Stimulated activated CD4-positive, alpha-beta T cell treated with anti-CD3 and anti-CD28 coated beads, Interleukin-2, amount 100 ng/mL, for 48 hours (primary cell): ENCODE measurements at places on chromosomes 1 and 21.
A peak's percentile ranks its signal among the peaks of the same experiment; 100 is the strongest.

DNA sequence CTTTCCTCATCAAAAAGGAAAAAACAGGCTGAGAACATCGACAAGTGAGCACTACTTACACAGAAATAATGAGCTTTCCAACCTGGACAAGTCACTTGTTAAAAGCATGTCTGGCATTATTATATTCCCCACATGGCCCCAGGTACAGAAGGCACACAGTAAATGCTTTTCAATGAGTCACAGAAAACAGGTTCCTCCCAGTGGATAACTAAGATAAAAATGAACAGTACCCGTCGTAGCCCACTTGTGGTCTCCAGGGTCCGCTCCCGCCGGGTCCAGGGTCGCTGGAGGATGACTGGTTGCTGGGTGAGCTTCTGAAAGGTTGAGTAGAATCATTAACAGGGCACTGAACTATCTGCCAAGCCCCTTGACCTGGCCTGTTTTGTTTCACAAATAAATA lies 186.6 kb downstream of the SIPA1L2 start:
- no peak for DNase-seq

- no peak for DNase-seq
Observed at GRCh38 chr1:227260433-227260832, 57.9 kb downstream of the CDC42BPA start.

DNA sequence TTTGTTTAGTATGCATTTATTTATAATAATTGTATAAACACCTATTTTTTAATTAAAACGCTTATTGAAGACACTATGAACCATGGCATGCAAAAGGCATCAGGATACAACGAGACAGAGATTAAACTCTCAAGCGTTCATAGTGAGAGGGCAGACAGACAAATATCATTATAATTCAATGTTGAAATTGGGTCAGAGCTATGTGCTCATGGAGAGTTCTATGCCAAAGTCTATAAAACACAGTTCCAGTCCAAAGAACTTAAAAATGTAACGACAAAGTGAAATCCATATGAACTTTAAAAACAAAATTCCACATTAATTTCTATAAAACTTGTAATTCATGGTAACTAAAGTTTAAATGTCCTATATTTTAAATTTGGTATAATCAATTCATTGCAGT lies 724.0 kb downstream of the LTN1 start:
- no peak for DNase-seq

DNA sequence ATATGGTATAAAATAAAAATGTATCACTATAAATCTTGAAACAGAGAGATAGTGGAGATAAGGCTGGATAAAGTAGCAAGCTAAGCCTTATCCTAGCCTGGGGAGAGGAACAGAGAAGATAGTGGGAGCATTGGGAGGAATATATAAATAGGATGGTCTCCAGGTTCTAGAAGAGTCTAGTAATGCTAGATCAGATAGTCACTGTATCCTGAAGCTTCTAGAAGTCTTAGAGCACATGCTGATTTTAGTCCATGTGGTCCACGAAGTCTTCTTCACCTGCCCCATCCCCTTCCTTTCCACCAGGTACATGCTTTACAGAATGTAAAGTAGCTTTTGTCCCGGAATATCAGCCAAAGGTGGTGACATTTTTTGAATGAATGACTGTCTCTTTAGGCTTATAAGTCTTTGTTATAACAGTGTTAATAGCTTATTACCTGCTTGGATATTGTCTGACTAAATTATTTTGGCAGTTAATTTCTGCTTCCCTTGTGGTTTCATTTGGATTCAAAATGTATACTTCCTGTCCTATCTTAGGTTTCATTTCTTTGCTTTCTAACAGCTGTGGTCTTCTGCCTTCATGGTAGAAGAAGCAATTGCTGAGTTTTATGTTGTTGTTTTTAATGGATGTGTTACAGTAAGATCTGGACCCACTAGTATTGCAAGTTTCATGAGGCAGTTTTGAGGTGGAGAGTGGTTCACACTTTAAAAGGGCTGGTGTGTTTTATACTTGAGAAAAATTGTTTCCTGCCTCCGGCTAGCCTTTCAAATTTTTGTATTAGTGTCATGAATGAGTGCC lies 5.9 kb downstream of the SMG7 start:
- no peak for DNase-seq

DNA sequence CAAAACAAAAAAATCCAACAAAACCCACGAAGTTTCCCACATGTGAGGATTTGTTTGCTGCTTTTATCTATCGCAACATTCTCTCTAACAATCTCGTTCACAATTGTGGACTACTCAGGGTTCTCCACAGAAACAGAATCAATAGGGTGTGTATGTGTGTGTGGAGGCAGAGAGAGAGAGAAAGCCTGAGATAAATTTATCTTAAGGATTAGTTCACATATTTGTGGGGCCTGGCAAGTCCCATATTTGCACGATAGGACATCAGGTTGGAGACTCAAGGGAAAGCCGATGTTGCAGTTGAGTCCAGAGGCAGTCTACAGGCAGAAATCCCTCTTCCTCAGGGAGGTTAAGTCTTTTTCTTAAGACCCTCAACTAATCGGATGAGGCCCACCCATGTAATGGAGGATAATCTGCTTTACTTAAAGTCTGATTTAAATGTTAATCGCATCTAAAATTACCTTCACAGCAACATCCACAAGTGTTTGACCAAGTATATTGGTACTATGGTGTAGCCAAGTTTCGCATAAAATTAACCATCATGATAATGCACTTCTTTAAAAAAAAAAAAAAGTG lies 31.7 kb downstream of the ADAMTS1 start:
- DNase-seq, result no peak

DNA sequence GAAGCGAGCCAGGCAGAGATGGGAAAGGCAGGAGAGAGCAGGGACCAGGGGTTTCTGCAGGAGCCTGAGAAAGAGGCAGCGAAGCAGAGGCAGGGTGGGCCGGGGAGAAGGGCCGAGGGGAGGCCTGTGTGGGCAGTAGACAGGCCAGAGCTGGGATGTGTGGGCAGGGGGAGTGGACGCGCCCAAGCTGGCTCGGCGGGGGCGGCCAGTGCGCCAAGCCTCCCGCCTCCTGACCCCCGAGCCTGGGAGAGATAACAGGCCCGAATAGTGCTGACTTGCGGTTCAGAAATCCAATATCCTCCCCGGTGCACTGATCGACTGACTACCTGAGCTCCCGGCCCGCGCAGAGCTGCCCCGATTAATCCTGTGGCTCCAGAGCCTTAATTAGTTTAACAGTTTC lies 41.9 kb downstream of the AHDC1 start:
- no peak for DNase-seq

GRCh38 chr21:42929969-42930368 lies 4.5 kb upstream of the ERVH48-1 start:
- DNase-seq, result no peak

- DNase-seq, result peak; percentile 73
Observed at GRCh38 chr1:21293537-21294265, 3.4 kb upstream of the ECE1 start.

- DNase-seq, result no peak
Observed at GRCh38 chr1:231838521-231838920, 211.9 kb downstream of the DISC1 start.

DNA sequence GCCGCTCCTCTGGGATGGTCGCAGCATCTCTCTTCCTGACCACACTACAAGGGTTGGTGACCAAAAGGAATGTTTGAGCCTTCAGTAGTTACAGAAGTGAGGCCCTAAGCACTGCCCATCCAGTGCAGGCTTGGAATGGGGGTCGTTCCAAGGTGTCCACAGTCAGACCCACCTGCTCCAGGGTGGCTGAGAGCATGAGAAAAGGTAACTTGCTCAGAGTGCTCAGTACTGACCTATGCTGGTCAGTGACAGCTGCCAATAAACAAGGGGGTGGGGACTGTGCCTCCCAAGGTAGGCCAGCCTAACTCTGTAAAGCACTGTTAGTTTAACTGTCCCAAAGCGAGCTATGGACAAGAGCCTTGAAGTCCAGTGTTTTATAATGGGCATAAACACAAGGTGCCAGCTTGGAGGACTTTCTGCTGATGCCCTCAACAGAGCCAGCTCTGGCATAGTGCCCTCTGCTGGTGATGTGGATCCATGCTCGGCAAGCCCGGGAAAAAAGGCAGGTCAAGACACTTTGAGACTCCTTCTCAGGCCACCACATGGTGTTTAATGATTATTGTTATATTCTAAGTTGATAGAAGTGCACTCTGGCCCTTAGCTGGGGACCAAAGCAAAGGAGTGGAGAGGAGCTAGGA lies 78.1 kb upstream of the DNAH14 start:
- DNase-seq, result peak; percentile 55

- no peak for DNase-seq
Observed at GRCh38 chr1:6732942-6733341, 31.3 kb upstream of the DNAJC11 start.

GRCh38 chr1:46527474-46528296 lies 23.8 kb downstream of the KNCN start:
- peak; percentile 79 for DNase-seq

GRCh38 chr1:40132383-40133311 lies 28.5 kb upstream of the RLF start:
- no peak for DNase-seq

DNA sequence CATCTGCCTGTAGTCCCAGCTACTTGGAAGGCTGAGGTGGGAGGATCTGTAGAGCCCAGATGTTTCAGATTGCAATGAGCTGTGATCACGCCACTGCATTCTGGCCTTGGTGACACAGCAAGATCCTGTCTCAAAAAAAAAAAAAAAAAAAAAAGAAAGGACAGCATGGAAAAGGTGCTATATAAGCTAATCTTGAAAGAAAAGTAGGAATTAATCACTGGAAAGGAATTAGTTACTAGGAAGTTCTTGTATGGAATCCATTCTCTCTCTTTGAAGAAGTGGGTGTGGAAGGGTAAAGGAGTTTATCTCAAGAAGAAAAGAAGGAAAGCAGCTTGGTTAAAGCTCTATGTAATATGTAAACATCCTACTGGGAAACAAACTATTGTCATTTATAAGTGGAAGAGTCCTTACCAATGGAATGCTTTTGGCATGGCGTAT lies 339.2 kb downstream of the DPYD start:
- no peak for DNase-seq

- DNase-seq, result no peak
Observed at GRCh38 chr1:223815865-223816264, 29.9 kb downstream of the TP53BP2 start.

DNA sequence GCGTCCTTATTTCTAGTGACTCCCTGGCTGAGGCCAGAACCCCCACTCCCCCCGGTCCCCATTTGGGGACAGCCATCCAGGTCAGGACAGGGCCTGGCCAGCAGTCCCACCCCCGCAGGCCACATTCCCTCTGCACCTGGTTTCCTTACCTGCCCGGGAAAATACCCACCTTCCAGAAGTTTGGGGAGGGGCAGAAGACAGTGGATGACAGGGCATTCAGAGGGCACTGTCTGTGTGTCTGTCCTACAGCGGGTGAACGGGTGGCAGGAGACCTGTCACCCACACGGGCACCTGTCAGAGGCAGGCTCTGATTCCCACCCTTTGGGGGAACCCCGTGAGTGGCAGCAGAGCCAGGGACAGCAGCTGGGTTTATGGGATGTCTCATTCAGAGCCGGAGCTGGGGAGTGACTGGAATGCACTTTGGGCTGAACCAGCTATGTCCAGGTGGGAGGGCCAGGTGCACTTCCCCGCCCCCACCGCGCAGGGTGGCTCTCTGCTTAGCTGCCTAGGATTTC lies 2.0 kb downstream of the ARHGEF16 start:
- DNase-seq, result no peak

GRCh38 chr1:2525920-2526823 lies at the start of gene PANK4:
Gene PANK4 (minus strand): TSS chr1:2526596. CDS start chr1:2526587, 9 bp downstream.
- DNase-seq, result peak; percentile 79

GRCh38 chr1:182249201-182249676 lies 142.4 kb downstream of the GLUL start:
- DNase-seq, result peak; percentile 32

DNA sequence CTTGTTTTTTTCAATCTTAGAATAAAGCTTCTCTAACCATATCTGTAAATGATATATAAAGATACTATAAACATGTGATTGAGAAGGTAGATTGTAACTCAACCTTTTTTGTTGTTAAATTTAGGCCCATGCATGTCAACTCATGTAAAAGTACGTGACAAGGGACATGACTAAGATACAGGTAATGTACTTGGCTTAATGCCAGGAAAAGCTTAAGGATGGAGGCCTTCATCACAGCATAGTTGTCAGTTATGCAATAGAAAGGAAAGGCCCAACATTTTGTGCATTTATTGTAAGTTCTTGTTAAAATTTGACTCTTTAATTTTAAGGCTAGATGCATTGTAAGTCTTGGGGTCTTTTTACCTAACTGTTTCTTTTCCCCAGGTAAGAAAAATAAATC lies 305.1 kb downstream of the LTN1 start:
- no peak for DNase-seq

GRCh38 chr1:46630719-46631118 lies 14.1 kb upstream of the MOB3C start:
- no peak for DNase-seq

DNA sequence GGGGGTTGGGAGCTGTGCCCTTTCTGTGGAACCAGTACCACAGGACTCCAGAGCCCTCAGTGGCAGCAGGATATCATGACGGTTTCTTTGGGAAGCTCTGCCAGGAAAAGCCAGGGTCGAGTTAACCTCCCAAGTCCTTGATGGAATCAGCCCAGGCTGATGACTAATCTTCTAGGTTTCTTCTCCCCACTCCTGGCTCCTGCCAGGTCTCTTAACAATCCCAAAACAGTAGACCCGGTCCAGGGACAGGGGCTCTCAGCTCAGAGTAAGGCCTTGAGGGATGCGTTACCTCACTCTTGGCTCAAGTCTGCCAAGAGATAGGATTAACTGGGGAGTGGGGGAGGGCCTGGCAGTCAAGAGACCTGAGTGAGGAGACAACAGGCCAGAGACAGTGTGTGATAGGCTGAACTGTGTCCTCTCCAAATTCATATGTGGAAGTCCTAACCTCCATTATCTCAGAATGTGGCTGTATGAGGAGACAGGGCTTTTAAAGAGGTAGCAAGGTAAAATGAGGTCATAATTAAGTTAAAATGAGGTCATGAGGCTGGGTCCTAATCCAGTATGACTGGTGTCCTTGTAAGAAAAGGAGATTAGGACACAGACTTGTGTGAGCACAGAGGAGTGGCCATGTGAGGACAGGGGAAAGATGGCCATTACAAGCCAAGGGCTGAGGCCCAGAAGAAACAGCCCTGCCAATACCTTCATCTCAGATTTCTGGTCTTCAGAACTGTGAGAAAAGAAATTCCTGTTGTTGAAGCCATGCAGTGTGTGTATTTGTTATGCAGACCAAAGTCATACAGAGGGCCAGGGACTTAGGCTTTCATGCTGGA lies 95.0 kb downstream of the BEND5 start:
- no peak for DNase-seq

DNA sequence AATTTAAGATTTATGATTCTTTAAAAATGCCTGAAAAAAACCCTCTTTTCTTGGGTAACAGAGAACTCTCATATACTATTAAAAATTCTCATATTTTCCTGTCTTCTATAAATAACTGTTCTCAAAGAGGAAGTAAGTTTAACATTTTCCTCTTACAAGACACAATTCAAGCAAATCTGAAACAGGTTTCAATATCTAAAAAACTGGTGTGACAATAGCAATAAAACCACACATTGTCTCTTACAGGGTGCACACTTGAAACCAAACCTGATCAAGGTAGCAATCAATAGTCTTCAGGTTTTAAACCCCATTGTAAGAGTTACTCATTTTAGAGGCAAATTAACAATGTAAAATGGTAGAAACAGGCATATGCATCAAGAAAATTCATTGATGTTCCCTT lies 28.0 kb downstream of the FUBP1 start:
- DNase-seq, result no peak
